ENCODE measurements at places on chromosomes 5 and 9. TPM values are rescaled to one million over a fixed set of nuclear protein-coding genes. Genes with fewer than 3 reads are reported as not detected.

GRCh38 chr5:149583394-149583793 lies 2.1 kb downstream of the ARHGEF37 start:
- DNase-seq: no peak

The COL15A1 gene
- 1.9 TPM for total RNA-seq

GRCh38 chr9:21381448-21382339 lies 3.5 kb downstream of the IFNA2 start:
- DNase-seq: no peak

- DNase-seq: peak; percentile 86
These were observed 186.3 kb downstream of the AOPEP start for GRCh38 chr9:94912700-94913249.

Data from IMR-90 (cell line).